ENCODE measurements at places on chromosomes 5 and 9.
A peak's percentile ranks its signal among the peaks of the same experiment; 100 is the strongest.

GRCh38 chr9:133691191-133691590 lies 47.0 kb downstream of the SARDH start:
- no peaks in the 10 kb centered on the region for H3K36me3 ChIP-seq
- no peak overlapping the region for H3K27ac ChIP-seq
- peaks cover 2% of the 10 kb centered on the region for H3K27me3 ChIP-seq
- no peak overlapping the region for H3K4me3 ChIP-seq
- no peaks in the 10 kb centered on the region for H3K4me1 ChIP-seq
- no peak for DNase-seq

DNA sequence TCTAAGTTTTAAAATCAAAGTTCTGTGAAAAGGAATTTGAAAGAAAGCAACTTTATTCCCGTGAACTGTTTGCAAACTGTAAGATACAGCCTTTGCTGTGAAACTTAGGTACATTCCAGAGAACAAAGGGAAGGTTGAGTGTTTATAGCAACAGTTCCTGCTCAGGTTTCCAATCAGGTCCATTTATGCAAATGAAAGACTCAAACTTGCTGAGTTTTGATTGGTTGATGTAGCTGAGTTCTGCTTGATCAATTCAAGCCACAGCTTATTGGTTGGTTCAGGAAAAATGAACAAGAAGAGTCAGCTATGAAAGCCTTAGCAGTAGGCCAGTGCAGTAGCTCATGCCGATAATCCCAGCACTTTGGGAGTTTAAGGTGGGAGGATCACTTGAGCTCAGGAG lies 37.9 kb downstream of the SLC27A6 start:
- no peaks in the 10 kb centered on the region for H3K27me3 ChIP-seq
- H3K4me1 ChIP-seq, result no peaks in the 10 kb centered on the region
- no peaks in the 10 kb centered on the region for H3K36me3 ChIP-seq
- no peak for DNase-seq
- no peak overlapping the region for H3K4me3 ChIP-seq

- DNase-seq, result no peak
- no peaks in the 10 kb centered on the region for H3K36me3 ChIP-seq
- no peaks in the 10 kb centered on the region for H3K27me3 ChIP-seq
- H3K4me3 ChIP-seq, result no peak overlapping the region
- H3K27ac ChIP-seq, result no peak overlapping the region
- no peaks in the 10 kb centered on the region for H3K4me1 ChIP-seq
Measured at GRCh38 chr9:13588151-13589033, 308.9 kb upstream of the MPDZ start.

GRCh38 chr5:9467199-9468059 lies 78.4 kb downstream of the SEMA5A start:
- no peaks in the 10 kb centered on the region for H3K36me3 ChIP-seq
- no peak overlapping the region for H3K27ac ChIP-seq
- no peak for DNase-seq

GRCh38 chr9:124257844-124258606 lies at the start of gene NEK6:
Gene NEK6, plus strand, starts transcription at chr9:124257949. Its CDS starts 44,016 bp downstream, at chr9:124301965.
- H3K27ac ChIP-seq, result peak within 1 kb of the TSS; percentile 94
- peak; percentile 28 for DNase-seq

DNA sequence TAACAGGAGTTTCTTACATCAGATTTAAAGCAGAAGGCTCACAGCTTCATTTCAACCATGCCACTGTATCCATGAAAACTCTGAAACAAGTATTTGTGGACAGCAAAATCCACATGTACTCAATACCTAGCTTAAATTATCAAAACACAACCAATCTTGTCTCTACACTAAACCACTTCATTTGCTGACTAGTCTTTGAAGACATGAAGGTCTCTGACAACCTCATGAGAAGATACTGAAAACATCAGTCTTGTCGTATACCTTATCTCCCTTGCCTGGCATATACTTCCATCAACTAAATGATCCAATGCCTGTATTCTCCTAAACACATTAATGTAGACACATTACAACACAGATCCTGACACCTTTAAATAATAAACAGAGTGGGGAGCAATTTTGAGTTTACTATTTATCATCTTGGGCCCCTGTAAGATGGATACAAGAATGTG lies 2.9 kb downstream of the RPS23 start:
- peak overlapping the region; percentile 29 for H3K27ac ChIP-seq
- peak overlapping the region; percentile 49 for H3K4me3 ChIP-seq
- peaks cover 26% of the 10 kb centered on the region for H3K4me1 ChIP-seq
- peaks cover 60% of the 10 kb centered on the region for H3K36me3 ChIP-seq
- no peak for DNase-seq

DNA sequence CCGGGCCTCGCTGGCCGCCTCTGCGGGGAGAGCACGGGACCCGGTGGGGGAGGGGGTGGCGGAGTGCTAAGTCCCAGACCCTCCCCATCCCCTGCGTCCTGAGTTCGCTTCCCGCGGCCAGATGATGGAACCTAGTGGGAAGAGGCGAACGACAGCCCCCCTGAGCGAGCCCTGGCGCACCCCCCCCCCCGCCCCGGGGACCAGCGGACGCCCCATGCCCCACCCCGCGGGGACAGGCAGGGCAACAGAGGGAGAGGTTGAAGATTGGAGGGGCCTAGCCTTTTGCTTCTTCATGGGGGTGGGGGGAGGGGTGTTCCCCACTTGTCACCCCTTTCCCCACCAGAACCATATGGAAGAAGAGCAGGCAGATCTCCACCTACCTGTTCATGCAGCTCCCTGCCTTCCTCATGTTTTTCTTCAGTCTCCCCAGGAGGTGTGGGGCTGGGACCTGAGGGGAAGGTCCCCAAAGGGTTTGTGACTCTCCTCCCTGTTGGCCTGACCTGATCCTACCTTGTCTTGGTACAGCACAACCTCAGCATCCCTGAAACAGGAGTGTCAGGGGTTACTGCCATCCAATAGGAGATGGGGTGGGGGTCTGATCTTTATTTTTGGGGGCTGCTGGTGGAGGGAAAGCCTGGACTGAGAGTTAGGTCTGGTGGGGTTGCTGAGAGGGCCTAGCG lies 485 bp downstream of the FAM53C start:
- H3K36me3 ChIP-seq, result peaks cover 19% of the 10 kb centered on the region
- H3K4me1 ChIP-seq, result peaks cover 36% of the 10 kb centered on the region
- H3K27me3 ChIP-seq, result no peaks in the 10 kb centered on the region
- H3K27ac ChIP-seq, result peak overlapping the region; percentile 80
- peak overlapping the region; percentile 91 for H3K4me3 ChIP-seq

DNA sequence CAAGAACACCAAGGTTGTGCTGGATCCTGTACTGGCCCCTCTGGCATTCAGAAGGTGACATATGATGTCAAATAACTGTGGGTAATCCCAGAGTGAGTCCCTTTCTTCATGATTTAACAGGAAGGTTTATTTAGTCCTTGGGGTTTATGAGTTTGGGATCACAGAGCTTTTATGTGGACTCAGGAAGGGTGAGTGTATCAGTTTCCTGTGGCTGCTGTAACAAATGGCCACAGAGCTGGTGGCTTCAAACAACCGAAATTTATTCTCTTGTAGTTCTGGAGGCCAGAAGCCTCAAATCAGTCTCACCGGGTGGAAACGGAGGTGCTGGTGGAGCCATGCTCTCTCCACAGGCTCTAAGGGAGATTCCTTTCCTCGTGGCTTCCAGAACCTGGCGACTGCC lies 157.7 kb downstream of the MELK start:
- no peak overlapping the region for H3K4me3 ChIP-seq
- peaks cover 3% of the 10 kb centered on the region for H3K4me1 ChIP-seq
- DNase-seq, result no peak
- no peaks in the 10 kb centered on the region for H3K27me3 ChIP-seq
- H3K36me3 ChIP-seq, result no peaks in the 10 kb centered on the region
- H3K27ac ChIP-seq, result no peak overlapping the region

DNA sequence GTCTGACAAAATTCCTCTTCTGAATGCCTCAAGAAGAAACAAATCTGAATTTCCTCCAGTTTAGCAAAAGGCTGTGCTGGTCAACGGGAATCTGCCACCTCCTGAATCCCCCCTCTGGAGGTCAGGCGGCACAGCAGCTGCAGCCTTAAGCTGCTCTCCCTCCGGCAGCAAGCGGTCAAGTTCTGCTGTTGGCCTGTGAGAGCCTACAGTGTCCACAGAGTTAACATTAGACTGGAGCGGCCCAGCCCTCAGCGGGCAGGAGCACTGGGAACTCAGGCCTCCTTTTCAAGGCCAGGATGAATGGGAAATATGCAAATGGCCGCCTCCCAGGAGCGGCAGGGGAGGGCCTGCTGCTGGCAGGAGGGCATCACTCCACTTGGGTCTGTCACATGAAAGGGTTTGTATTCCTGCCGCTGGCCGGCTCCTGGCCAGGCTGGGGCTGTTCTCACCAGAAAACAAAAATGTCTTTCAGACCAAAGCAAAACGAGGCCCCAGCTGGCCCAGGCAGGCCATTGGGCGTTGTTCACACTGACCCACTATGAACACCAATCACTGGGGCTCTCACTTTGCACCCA lies 8.2 kb downstream of the ACSL6 start:
- H3K27me3 ChIP-seq, result no peaks in the 10 kb centered on the region
- no peaks in the 10 kb centered on the region for H3K36me3 ChIP-seq
- peaks cover 40% of the 10 kb centered on the region for H3K4me1 ChIP-seq

GRCh38 chr5:93954421-93955069 lies 213.1 kb upstream of the POU5F2 start:
- no peak for DNase-seq
- peaks cover 3% of the 10 kb centered on the region for H3K36me3 ChIP-seq
- no peaks in the 10 kb centered on the region for H3K4me1 ChIP-seq
- H3K4me3 ChIP-seq, result no peak overlapping the region
- H3K27ac ChIP-seq, result no peak overlapping the region

GRCh38 chr5:173316339-173317020 lies 11.7 kb downstream of the STC2 start:
- H3K36me3 ChIP-seq, result peaks cover 63% of the 10 kb centered on the region
- no peak overlapping the region for H3K27ac ChIP-seq
- peaks cover 2% of the 10 kb centered on the region for H3K4me1 ChIP-seq
- DNase-seq, result no peak
- H3K4me3 ChIP-seq, result no peak overlapping the region
- peaks cover 6% of the 10 kb centered on the region for H3K27me3 ChIP-seq

- no peak overlapping the region for H3K27ac ChIP-seq
- no peaks in the 10 kb centered on the region for H3K36me3 ChIP-seq
- H3K27me3 ChIP-seq, result no peaks in the 10 kb centered on the region
- H3K4me3 ChIP-seq, result no peak overlapping the region
- no peak for DNase-seq
- no peaks in the 10 kb centered on the region for H3K4me1 ChIP-seq
Measured at GRCh38 chr9:87653941-87654340, 72.0 kb upstream of the CTSL start.

- no peak overlapping the region for H3K27ac ChIP-seq
- no peaks in the 10 kb centered on the region for H3K36me3 ChIP-seq
- no peak for DNase-seq
- H3K27me3 ChIP-seq, result peaks cover 2% of the 10 kb centered on the region
Measured at GRCh38 chr5:168312606-168313295, 21.3 kb downstream of the WWC1 start.

DNA sequence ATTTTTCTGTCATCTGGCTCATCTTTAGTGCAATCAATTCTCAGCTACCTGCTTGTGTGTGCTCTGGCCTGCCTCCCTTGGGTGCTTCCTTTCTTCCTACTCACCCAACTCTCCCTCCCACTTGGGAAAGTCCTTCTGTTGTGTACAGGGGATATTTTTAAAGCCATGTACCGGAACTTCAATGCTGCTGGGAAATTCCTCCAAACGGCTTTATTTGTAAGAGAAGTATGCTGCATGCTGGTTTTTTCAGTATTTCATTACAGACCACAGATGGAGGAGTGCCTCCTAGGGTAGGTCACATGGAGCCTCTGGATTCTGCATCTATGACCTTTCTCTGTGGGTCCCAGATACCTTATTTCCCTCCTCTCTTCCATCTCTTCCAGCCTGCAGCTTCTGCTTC lies 5.4 kb upstream of the HMHB1 start:
- H3K4me3 ChIP-seq, result no peak overlapping the region
- no peak for DNase-seq
- H3K27ac ChIP-seq, result no peak overlapping the region
- peaks cover 3% of the 10 kb centered on the region for H3K27me3 ChIP-seq
- H3K4me1 ChIP-seq, result peaks cover 15% of the 10 kb centered on the region

GRCh38 chr9:85248514-85249312 lies 493.0 kb downstream of the AGTPBP1 start:
- H3K27ac ChIP-seq, result no peak overlapping the region
- no peaks in the 10 kb centered on the region for H3K36me3 ChIP-seq
- H3K27me3 ChIP-seq, result no peaks in the 10 kb centered on the region
- no peak for DNase-seq

- DNase-seq, result no peak
- no peaks in the 10 kb centered on the region for H3K36me3 ChIP-seq
- H3K27me3 ChIP-seq, result no peaks in the 10 kb centered on the region
- no peak overlapping the region for H3K27ac ChIP-seq
- H3K4me3 ChIP-seq, result no peak overlapping the region
Measured at GRCh38 chr9:115397591-115398312, 279.8 kb upstream of the TNC start.

DNA sequence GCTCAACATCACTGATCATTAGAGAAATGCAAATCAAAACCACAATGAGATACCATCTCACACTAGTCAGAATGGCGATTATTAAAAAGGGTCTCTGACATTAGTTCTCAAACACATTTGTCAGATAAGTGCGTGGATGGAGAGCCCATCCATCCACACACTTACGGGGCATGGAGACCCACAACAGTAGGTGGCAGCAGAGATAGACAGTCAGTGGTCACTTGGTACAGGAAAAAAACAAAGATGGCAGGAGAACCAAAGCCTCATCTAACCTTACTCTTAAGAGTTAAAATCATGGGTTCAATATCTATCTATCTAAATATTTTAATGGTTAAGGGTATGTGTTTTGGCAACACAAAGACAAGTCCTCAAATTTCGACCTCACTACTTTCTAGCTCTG lies 1378.7 kb upstream of the C9orf72 start:
- H3K36me3 ChIP-seq, result no peaks in the 10 kb centered on the region
- H3K4me1 ChIP-seq, result no peaks in the 10 kb centered on the region
- no peak overlapping the region for H3K4me3 ChIP-seq
- DNase-seq, result no peak
- no peaks in the 10 kb centered on the region for H3K27me3 ChIP-seq

- H3K36me3 ChIP-seq, result no peaks in the 10 kb centered on the region
- peaks cover 4% of the 10 kb centered on the region for H3K4me1 ChIP-seq
- no peaks in the 10 kb centered on the region for H3K27me3 ChIP-seq
- no peak overlapping the region for H3K4me3 ChIP-seq
- no peak for DNase-seq
Measured at GRCh38 chr9:108476574-108476973, 379.2 kb downstream of the ACTL7B start.

DNA sequence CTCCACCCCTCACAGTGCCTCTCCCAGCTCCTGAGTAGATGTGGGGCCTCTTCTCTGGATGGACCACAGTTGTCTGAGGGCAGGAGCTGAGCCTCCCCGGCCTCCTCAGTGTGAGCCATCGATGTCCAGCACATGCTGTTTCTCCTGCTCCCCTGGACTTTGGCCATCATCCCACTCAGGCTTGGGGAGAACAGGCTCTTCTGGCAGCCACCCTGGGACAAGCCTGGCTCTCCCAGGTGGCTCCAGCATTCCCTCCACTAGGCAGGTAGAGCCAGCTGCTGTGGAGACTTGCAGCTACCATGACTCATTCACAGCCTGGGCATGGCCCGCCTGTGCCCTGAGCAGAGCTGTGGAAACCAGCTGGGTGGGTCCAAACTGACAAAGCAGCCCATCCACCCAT lies 77.0 kb downstream of the CSNK1A1 start:
- H3K27me3 ChIP-seq, result peaks cover 2% of the 10 kb centered on the region
- H3K36me3 ChIP-seq, result no peaks in the 10 kb centered on the region
- DNase-seq, result no peak
- H3K27ac ChIP-seq, result no peak overlapping the region
- H3K4me1 ChIP-seq, result no peaks in the 10 kb centered on the region

GRCh38 chr5:76379316-76379715 lies 23.8 kb upstream of the IQGAP2 start:
- peaks cover 20% of the 10 kb centered on the region for H3K4me1 ChIP-seq
- no peak overlapping the region for H3K27ac ChIP-seq
- no peaks in the 10 kb centered on the region for H3K36me3 ChIP-seq
- DNase-seq, result no peak
- H3K27me3 ChIP-seq, result no peaks in the 10 kb centered on the region
